ENCODE measurements at places on chromosomes 5 and 9. TPM values are rescaled to one million over a fixed set of nuclear protein-coding genes. Genes with fewer than 3 reads are reported as not detected.

The PDGFRB gene
- total RNA-seq: 136 TPM

The SPINK7 gene
- not detected for total RNA-seq

The TMOD1 gene
- 1.5 TPM for total RNA-seq

The FAM78A gene
- total RNA-seq: 0.24 TPM

The GABRA6 gene
- not detected for total RNA-seq

The TMEM174 gene
- total RNA-seq: not detected

The CCDC192 gene
- total RNA-seq: not detected

The ARHGAP26 gene
- 0.32 TPM for total RNA-seq

The WDR38 gene
- total RNA-seq: not detected

The ZFP37 gene
- total RNA-seq: 4.6 TPM

The GPR151 gene
- total RNA-seq: not detected

The CARTPT gene
- not detected for total RNA-seq

The GMCL2 gene
- total RNA-seq: not detected

The NUTM2F gene
- not detected for total RNA-seq

The PCDHGA7 gene
- 0.65 TPM for total RNA-seq

The AMBP gene
- not detected for total RNA-seq

The KIAA1958 gene
- total RNA-seq: 3.0 TPM

The C5orf52 gene
- not detected for total RNA-seq

The HMGXB3 gene
- total RNA-seq: 24.6 TPM

The PSMB7 gene
- total RNA-seq: 305 TPM

The FGD3 gene
- total RNA-seq: not detected

The MAN2A1 gene
- total RNA-seq: 16.3 TPM

The CNOT6 gene
- 11.1 TPM for total RNA-seq

The DDX4 gene
- not detected for total RNA-seq

The TMEM215 gene
- total RNA-seq: not detected

The DOK3 gene
- total RNA-seq: 1.5 TPM

The NTNG2 gene
- 1.3 TPM for total RNA-seq

The APBA1 gene
- 1.1 TPM for total RNA-seq

The MYO10 gene
- 37.0 TPM for total RNA-seq

The RPL35 gene
- total RNA-seq: 2,417 TPM

The C9orf153 gene
- not detected for total RNA-seq

The CAPSL gene
- not detected for total RNA-seq

The ENTPD8 gene
- not detected for total RNA-seq

The MAMDC2 gene
- total RNA-seq: 2.6 TPM

The C5orf34 gene
- 8.2 TPM for total RNA-seq
